ENCODE measurements at places on chromosomes 13 and 19.
A peak's percentile ranks its signal among the peaks of the same experiment; 100 is the strongest.

DNA sequence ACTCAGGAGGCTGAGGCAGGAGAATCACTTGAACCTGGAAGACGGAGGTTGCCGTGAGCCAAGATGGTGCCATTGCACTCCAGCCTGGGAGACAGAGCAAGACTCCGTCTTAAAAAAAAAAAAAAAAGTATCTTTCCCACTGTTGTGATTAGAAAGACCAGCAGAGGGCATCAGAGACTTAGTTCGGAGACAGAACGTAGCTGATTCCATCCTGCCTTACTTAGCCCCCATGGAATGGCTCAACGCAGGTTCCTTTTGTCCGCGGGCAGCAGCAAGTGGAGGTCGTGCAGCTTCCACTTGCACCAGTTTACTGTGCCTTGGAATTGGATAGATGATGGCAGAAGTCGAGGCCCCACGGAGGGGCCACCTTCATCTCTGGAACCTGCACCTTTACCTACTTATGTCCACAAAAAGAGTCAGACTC, 8.1 kb downstream of the TIMM29 start:
- peak; percentile 53 for DNase-seq

- DNase-seq, result no peak
Measured at GRCh38 chr13:29436721-29437280, 158.7 kb downstream of the SLC7A1 start.

DNA sequence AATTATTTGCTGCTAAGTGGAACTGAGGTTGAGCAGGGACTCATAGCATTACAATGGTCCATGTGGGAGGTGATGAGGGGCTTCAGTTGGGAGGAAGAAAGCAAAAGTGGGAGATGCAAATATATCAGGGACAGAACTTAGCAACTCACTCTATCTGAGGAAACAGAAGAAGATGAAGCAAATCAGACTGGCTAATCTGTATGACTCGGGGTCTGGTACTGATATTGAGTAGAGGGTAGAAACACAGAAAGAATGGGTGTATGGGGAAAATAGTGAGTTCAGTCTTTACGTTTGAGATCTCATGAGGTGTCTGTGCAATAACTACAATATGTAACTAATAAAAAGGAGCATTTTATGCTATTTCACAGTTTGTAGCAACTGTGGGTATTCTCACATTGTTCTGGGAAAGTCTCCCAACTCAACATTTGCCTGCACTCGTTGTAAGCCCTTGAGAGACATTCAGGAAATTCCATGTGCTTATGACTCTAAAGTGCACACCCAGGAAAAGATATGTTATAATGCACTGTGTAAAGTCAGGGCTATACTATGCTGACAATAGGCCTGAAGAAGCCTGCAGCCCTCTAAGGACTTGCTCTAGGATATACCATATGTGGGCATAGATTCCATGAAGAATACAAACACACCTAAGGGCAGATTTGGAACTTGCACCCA, 183.5 kb downstream of the SPRY2 start:
- no peak for DNase-seq

DNA sequence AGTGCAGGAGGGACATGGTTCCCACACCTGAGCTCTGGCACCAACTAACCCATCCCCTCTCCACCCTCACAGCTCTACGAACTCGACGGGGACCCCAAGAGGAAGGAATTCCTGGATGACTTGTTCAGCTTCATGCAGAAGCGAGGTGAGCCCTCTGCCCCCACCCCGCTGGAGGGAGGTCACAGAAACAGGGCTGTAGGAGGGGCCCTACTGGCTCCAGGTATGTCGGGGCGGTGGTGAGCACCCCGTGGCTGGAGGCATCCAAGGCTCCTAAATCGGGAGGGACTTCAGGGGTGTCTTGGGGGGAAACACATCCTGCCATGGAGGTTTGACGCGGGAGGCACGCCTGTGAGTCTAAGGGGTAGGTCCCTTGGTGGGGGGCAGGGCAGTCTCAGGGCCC, 24.1 kb upstream of the WDR18 start:
- no peak for DNase-seq

DNA sequence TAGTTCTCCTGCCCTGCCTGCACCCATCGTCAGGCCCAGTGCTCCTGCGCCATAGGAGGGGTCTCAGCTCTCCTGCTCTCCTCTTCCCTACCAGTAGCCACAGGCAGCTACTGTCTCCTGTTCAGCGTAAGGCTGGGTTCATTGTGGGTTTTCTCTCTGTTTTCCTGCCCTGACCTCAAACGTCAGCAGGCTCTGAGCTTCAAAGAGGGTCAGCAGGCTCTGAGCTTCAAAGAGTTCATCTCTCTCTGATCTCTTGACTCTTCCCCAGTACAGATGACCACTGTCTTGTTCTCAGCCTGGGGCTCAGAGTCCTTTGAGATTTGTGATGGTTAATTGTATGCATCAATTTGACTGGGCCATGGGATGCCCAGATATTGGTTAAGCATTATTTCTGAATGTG, 4.6 kb upstream of the CPB2 start:
- no peak for DNase-seq

- no peak for DNase-seq
Measured at GRCh38 chr13:97798171-97798821, 155.2 kb upstream of the IPO5 start.

GRCh38 chr13:112060899-112061366, 6.0 kb upstream of the SOX1 start:
- DNase-seq, result no peak

DNA sequence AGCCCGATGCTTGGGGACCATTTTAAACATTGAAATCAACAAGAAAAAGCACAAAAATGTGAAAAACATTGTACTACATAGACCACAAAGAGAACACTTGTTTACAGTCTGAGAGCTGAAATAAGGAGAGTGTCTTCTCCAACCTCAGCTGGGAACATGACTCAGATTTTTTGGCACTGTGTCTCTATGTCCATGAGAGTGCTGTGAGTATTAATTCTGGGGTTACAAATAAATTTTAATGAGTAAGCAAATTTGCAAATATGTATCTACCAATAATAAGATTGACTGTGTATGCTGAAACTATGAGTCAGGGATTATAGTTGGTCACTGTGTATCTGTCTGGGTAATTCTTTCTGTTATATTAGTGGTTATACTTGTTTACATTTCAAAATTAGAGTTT, 174.0 kb downstream of the DCT start:
- no peak for DNase-seq

- no peak for DNase-seq
Measured at GRCh38 chr13:108950333-108951010, 321.1 kb downstream of the MYO16 start.

DNA sequence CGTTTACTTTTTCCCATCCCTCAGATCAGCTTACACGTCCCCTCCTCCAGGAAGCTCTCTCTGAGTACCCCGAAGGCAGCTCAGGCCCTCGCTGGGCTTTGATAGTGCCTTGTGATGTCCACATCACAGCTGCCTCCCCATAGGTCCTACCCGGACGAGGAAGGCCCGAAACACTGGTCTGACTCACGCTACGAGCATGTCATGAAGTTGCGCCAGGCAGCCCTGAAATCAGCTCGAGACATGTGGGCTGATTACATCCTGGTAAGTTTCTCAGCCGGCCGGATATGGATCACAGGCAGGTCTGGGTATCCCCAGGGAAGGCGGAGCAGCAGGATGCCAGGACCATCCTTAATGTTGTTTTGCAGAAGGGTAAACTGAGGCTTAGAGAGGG, 4.8 kb downstream of the COLGALT1 start:
- no peak for DNase-seq

DNA sequence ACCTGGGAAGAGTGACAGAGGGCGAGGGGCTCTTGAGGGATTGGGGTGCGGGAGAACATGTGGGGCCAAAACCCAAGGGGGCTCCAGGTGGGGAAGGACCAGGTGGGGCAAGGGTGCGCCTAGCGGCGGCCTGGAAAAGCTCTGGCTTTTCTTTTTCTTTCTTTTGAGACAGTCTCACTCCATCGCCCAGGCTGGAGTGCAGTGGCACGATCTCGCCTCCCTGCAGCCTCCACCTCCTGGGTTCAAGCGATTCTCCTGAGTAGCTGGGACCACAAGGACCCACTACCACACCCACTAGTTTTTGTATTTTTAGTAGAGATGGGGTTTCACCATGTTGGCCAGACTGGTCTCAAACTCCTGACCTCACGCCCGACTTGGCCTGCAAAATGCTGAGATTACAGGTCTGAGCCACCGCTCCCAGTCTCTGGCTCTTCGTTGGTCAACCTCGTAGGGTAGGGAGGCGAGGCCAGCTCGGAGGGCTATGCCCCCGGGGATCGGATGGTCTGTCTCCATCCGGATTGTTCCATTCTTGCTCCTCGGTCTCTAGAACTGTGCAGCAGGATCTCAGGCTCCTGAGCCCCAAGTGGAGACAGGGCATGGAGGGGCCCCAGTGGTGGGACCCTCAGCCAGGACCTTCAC, 3.7 kb downstream of the GADD45B start:
- no peak for DNase-seq

DNA sequence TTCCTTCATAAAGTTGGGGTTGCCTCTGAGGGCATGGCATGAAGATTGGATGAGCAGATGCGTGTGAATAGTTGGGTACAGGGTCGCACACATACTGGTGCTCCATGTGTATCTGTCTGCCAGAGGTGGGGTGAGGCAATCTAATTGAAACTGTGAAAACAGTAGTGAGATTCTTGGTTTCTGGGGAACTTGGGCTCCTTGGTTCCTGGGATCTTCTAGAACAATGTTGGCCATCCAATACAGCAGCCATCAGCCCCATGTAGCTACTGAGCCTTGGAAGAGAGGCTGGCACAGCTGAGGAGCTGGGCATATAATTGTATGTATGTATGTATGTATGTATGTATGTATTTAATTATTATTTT, 616 bp downstream of the FCHO1 start:
- DNase-seq, result no peak

DNA sequence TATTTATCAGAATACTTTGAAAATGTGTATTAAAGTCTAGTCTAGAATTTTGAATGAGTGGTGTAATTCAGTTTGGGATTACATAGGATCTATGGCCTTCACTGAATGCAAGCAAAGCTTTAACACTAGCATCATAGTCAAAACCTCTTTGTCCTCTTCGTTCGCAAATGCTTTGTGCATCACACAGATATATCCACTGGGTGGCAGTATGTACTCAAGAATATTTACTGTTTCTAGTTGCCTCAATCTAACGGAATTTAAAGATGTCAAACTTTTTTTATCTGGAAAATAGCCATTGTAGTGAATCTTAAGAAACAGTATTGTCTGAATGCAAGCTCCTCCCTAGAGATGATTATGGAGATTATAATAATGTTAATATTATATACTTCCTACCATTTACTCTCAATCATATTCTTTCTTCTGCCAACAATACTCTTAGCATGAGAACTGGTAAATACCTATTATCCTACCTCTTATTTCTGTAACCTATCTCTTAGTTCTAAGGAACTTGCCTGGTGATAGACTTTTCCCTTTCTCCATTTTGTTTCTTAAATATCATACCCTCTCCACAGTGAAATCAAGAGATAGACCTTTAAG, 25.8 kb downstream of the LACC1 start:
- DNase-seq, result peak; percentile 59

GRCh38 chr19:4482721-4483364, 10.7 kb downstream of the HDGFL2 start:
- DNase-seq, result no peak

GRCh38 chr13:73684286-73684685, 449.9 kb downstream of the KLF12 start:
- peak; percentile 48 for DNase-seq

DNA sequence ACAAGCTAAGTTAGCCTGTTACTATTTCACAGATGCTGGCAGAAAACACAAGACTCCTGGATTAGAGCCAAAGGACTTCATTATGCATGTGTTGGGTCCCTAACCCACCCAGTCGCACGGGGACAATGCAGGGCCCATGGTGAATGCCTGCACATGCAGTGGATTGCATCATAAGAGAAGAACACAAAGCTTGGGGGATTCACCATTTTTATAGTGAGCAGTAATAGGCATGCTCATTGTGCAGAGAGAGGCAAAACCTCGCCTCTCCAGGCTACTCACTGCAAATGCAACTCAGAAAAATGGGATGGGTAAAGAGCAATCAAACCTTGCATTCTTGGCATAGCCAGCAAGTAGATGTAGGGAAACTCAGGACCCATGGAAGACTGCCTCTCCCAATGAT, 115.8 kb downstream of the DIAPH3 start:
- no peak for DNase-seq

DNA sequence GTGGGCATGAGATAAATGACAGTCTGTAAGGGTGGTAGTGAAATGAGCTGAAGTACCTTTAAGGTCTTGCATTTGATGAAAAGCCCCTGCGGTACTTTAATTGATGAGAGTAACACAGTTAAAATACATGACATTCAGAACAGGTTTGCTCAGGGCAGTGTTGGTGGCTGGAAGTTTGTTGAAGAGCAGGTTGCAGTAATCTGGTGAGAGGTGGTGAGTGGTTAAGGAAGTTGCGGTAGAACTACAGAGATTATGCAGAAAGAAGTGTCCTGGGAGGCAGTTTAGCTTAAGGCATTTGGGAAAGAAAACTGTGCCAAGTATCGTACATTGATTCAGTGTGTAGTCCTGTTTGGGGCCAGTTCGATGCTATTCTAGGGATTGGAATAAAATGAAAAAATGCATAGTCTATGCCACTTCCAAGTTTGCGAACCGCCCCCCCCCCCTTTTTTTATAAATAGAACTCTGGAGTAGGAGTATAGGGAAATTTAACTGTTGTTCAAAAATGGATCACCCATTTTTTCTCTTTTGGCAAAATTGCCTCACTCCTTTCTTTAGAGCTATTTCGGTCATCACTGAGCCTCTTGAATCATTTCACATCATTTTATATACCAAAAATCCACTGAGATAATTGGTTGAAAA, 42.7 kb downstream of the SLAIN1 start:
- no peak for DNase-seq

GRCh38 chr13:76656056-76656455, 230.1 kb downstream of the KCTD12 start:
- DNase-seq, result no peak

- DNase-seq, result no peak
Measured at GRCh38 chr19:28435551-28436271, 777.2 kb downstream of the UQCRFS1 start.

- DNase-seq, result no peak
Measured at GRCh38 chr13:53098455-53098854, 69.8 kb downstream of the OLFM4 start.

DNA sequence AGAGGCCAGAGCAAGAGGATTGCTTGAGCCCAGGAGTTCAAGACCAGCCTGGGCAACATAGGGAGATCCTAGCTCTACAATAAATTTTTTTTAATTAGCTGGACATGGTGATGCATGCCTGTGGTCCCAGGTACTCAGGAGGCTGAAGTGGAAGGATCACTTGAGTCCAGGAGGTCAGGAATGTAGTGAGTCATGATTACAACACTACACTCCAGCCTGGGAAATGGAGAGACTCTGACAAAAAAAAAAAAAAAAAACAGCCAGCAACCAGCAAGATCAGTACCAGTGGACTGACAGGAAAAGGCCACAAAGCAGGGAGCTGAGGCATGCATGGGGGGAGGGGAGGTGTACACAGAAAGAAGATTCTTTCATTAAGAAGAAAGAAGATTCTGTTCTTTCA, 52.7 kb upstream of the RFXAP start:
- no peak for DNase-seq
